ENCODE measurements at places on chromosomes 11 and 22. TPM values are rescaled to one million over a fixed set of nuclear protein-coding genes. Genes with fewer than 3 reads are reported as not detected.

DNA sequence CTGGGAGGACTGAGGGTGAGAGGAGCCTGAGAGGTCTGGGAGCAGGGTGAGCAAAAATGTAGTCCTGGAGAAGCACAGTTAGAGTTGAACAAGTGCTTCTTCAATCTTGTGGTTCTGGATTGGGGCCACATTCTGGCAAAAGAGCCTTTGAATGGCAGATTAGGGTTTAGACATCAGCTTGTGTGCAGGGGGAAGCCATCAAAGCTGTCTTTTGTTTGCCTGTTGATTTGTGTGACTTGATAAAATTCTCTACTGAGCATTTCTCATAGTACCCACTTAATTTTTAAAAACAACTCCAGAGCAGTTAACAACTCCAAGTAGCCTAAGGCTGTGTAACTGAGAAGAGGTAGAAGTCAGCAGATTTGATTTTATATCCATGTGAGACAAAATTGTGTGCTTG, 166.2 kb downstream of the FAT3 start:
- H3K4me3 ChIP-seq, result no peak overlapping the region
- H3K27me3 ChIP-seq, result no peaks in the 10 kb centered on the region
- no peak for DNase-seq
- no peak overlapping the region for H3K27ac ChIP-seq

DNA sequence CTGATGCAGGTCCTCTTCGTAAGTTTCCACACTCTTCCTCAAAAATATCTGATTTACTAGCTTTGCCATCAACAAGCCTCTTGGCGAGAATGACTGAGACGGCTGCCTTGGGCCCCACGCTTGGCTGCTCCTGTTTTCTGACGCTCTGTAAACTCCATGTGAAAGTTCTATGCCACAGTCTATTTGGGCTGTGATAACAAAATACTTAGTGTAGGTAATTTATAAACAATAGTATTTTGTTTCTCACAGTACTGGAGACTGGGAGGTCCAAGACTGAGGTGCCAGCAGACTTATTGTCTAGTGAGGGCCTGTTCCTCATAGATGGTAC, 123.2 kb upstream of the SORL1-AS1 start:
- no peak overlapping the region for H3K4me3 ChIP-seq
- DNase-seq, result no peak
- H3K36me3 ChIP-seq, result peaks cover 38% of the 10 kb centered on the region
- no peak overlapping the region for H3K27ac ChIP-seq
- H3K27me3 ChIP-seq, result no peaks in the 10 kb centered on the region
- H3K4me1 ChIP-seq, result no peaks in the 10 kb centered on the region

DNA sequence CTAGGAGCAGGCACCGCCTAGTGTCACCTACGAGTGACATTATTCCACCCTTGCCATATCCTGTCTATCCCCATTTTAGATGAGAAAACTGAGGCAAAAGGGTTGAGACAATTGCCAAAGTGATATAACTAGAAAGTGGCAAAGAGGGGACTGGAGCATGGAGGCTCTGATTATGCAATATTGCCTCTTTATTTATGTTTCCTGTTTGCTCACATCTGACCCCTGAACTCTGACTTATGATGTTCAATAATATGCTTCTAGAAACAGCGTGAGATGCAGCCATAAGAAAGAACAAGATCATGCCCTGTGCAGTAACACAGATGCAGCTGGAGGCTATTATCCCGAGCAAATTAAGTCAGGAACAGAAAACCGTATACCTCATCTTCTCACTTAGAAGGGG, 7.7 kb downstream of the ELF5 start:
- no peaks in the 10 kb centered on the region for H3K36me3 ChIP-seq
- H3K27me3 ChIP-seq, result no peaks in the 10 kb centered on the region
- no peak overlapping the region for H3K4me3 ChIP-seq
- no peak overlapping the region for H3K27ac ChIP-seq
- no peak for DNase-seq
- H3K4me1 ChIP-seq, result no peaks in the 10 kb centered on the region

GRCh38 chr11:117039270-117039669, 59.0 kb downstream of the SIK3 start:
- H3K27me3 ChIP-seq, result no peaks in the 10 kb centered on the region
- peaks cover 25% of the 10 kb centered on the region for H3K4me1 ChIP-seq
- no peak for DNase-seq
- H3K36me3 ChIP-seq, result no peaks in the 10 kb centered on the region
- no peak overlapping the region for H3K27ac ChIP-seq

DNA sequence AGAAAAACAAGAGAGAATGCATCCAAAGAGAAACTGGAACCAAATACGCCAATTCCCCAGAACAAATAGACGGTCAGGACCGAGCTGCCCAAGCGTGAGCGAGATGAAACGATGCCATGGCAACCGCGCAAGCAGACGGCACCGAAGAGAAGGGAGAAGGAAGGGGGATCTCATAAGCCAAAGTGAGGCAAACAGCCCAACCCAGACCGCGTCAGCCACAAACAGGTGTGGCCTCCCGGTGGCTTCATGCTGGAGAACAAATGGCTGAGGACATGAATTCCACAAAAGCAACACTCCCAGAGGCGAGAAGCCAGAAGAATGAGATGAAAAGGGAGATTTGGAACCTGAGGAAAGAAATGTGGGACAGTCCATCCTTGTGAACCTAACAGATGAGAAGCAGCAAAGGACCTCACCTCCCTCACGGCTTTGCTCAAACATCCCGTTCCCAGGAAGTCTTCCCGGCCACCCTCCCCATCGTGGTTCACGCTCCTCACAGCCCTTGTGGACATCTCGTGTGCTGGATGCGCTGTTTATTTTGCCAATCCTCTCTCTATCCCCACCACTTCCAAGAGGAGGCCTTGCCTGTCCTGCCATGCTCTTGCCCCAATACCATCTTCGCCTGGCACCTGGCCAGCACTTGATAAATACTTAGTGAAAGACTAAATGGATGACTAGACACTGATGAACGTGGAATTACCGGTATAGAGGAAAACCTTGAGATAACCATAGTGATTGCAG, 89.1 kb upstream of the RTL6 start:
- H3K4me1 ChIP-seq, result no peaks in the 10 kb centered on the region
- H3K36me3 ChIP-seq, result no peaks in the 10 kb centered on the region
- no peaks in the 10 kb centered on the region for H3K27me3 ChIP-seq
- H3K4me3 ChIP-seq, result no peak overlapping the region
- no peak overlapping the region for H3K27ac ChIP-seq
- no peak for DNase-seq

- H3K27ac ChIP-seq, result no peak overlapping the region
- H3K36me3 ChIP-seq, result no peaks in the 10 kb centered on the region
- H3K4me3 ChIP-seq, result no peak overlapping the region
- DNase-seq, result no peak
These were observed 40.2 kb downstream of the CELF1 start for GRCh38 chr11:47512701-47513100.

GRCh38 chr22:29152954-29153719, 52.6 kb upstream of the EMID1 start:
- peaks cover under 1% of the 10 kb centered on the region for H3K36me3 ChIP-seq
- H3K4me3 ChIP-seq, result no peak overlapping the region
- peaks cover 10% of the 10 kb centered on the region for H3K4me1 ChIP-seq
- DNase-seq, result no peak
- H3K27me3 ChIP-seq, result no peaks in the 10 kb centered on the region

- peak overlapping the region; percentile 64 for H3K4me3 ChIP-seq
- H3K27ac ChIP-seq, result peak overlapping the region; percentile 26
- H3K4me1 ChIP-seq, result peaks cover 46% of the 10 kb centered on the region
- H3K27me3 ChIP-seq, result peaks cover 12% of the 10 kb centered on the region
- H3K36me3 ChIP-seq, result peaks cover 13% of the 10 kb centered on the region
- DNase-seq, result no peak
These were observed 7.0 kb downstream of the RASSF7 start for GRCh38 chr11:567629-568292.

DNA sequence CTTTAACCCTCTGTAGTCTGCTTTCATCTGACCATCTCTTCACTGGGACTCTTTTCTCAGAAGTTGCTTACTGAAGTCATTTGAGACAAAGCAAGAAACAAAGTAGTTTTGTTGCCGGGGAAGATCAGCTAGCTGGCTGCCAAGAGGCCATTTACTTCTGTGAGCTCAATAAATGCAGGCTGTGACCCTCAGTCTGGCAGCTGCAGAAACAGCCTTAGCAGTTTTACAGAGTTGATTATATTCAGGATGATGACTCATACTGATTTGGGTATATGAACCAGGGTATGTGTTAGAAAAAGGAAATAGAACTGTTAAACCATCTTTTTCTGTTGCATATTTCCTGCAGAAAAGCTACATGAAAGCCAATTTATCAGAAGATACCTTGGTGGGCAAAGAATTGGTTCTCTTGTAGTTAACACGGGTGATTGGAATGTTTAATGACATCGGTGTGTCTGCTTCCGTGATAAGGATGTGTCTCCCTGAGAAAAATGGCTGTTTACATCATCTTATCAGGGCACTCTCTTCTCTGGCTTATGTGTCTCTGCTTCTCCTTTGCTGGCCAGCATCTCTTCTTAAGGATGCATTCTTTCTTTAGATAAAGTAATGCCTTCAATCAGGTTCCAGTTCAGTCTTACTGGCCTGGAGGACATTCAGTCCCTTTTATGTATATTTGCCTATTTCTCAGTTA, 18.5 kb downstream of the FIBIN start:
- H3K27ac ChIP-seq, result no peak overlapping the region
- no peaks in the 10 kb centered on the region for H3K4me1 ChIP-seq
- H3K36me3 ChIP-seq, result no peaks in the 10 kb centered on the region
- H3K27me3 ChIP-seq, result no peaks in the 10 kb centered on the region

- no peaks in the 10 kb centered on the region for H3K4me1 ChIP-seq
- no peaks in the 10 kb centered on the region for H3K27me3 ChIP-seq
- no peak overlapping the region for H3K27ac ChIP-seq
These were observed 2.3 kb downstream of the DEPDC7 start for GRCh38 chr11:33017965-33018364.

GRCh38 chr22:28047740-28048139, 128.7 kb upstream of the PITPNB start:
- no peaks in the 10 kb centered on the region for H3K36me3 ChIP-seq

DNA sequence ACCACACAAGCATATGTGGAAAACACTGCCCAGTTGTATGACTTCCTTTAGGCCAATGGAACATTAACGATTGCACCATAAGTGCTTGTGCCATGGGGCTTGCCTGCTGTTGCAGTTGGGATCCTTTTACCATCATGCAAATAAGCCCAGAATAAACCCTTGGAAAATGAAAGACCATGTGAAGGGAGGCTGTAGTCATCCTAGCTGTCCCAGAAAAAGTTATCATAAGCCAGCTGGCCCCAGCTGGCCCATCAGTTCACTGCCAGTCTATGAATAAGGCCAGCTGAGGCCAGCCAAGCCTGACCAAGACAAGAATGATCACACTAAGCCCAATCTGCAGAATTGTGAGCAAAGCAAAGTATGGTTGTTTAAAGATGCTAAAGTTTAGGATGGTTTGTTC, 253.9 kb upstream of the ARHGAP20 start:
- no peak for DNase-seq
- H3K27me3 ChIP-seq, result no peaks in the 10 kb centered on the region
- no peak overlapping the region for H3K4me3 ChIP-seq
- no peaks in the 10 kb centered on the region for H3K4me1 ChIP-seq
- H3K36me3 ChIP-seq, result no peaks in the 10 kb centered on the region

- H3K4me3 ChIP-seq, result no peak overlapping the region
- no peaks in the 10 kb centered on the region for H3K27me3 ChIP-seq
- H3K27ac ChIP-seq, result no peak overlapping the region
- DNase-seq, result no peak
- no peaks in the 10 kb centered on the region for H3K36me3 ChIP-seq
- no peaks in the 10 kb centered on the region for H3K4me1 ChIP-seq
These were observed 12.3 kb upstream of the ARL14EP start for GRCh38 chr11:30310623-30311022.

- H3K4me3 ChIP-seq, result no peak overlapping the region
- no peaks in the 10 kb centered on the region for H3K27me3 ChIP-seq
- no peaks in the 10 kb centered on the region for H3K4me1 ChIP-seq
These were observed 512.3 kb upstream of the RAG2 start for GRCh38 chr11:37110385-37110784.

GRCh38 chr11:11567936-11568650, 53.7 kb downstream of the GALNT18 start:
- H3K27me3 ChIP-seq, result no peaks in the 10 kb centered on the region
- H3K36me3 ChIP-seq, result no peaks in the 10 kb centered on the region
- H3K4me1 ChIP-seq, result peaks cover 65% of the 10 kb centered on the region

- no peak for DNase-seq
- H3K36me3 ChIP-seq, result peaks cover 54% of the 10 kb centered on the region
- no peak overlapping the region for H3K27ac ChIP-seq
- H3K4me3 ChIP-seq, result no peak overlapping the region
- no peaks in the 10 kb centered on the region for H3K27me3 ChIP-seq
These were observed 13.6 kb upstream of the NAT10 start for GRCh38 chr11:34091825-34092224.

DNA sequence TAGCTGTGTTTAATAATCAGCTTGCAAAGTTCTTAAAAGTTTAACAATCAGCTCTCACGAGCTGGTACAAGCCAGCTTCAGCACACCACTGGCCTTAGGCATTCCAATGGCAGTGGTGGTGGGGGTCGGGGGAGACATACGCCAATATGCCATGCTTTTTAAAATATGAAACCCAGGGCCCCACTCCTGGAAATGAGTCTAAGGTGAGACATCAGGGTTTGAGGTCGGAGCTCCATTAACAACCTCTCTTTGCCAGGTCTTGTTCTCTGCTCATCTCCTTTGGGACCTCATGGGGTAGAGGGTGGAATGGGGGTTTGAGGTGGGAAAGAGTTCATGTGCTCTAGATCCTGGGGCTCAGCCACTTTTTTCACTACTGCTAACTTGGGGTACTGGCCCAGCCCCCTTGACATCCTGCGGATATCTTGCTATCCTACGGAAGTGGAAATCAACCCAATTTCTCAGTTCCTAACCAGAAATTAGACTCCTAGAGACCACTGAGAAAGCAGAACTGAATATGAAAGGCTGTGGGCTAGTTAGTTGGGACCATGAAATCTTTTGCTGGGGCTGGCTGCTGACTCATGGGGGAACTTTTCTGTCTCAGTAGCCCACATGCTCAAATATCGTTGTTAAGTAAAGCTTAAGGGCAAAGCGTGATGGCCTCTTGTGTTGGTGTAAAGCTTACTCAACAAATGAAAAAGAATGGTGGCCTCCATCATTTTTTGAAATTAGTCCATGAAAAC, 90.1 kb downstream of the PDHX start:
- H3K27me3 ChIP-seq, result no peaks in the 10 kb centered on the region
- H3K27ac ChIP-seq, result no peak overlapping the region
- H3K36me3 ChIP-seq, result no peaks in the 10 kb centered on the region
- H3K4me1 ChIP-seq, result no peaks in the 10 kb centered on the region
- no peak for DNase-seq
- H3K4me3 ChIP-seq, result no peak overlapping the region

DNA sequence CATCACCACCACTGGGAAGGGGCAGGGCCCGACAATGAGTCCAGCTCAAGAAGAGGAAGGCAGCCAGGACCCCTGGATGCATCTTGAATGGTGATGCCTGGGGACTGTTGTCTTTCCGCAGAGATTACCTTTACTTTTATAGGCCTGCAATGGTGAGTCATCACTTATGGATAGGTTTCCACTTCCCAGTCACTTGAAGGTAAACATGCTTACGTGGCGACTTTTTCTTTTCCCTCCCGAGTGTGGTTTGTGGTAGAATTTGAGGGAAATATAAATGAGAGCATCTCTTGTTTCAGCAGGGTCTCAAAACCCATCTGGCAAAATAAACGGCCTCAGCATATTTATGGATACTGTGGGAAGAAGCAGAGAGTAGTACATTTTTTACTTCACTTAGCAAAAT, at the start of gene MMP13:
Gene MMP13 (minus strand): TSS at position 109 of the 400 bp plus-strand sequence. CDS start 27 bp downstream, at position 82.
- H3K4me1 ChIP-seq, result no peaks in the 10 kb centered on the region
- DNase-seq, result no peak
- H3K36me3 ChIP-seq, result no peaks in the 10 kb centered on the region
- no peaks in the 10 kb centered on the region for H3K27me3 ChIP-seq

The ANO9 gene
- 26.3 TPM for total RNA-seq

The MYOD1 gene
- 0.38 TPM for total RNA-seq

The KCNE3 gene
- total RNA-seq, result 2.9 TPM

The PPFIA1 gene
- 22.0 TPM for total RNA-seq

The PPP1CA gene
- 207 TPM for total RNA-seq

The FOXRED2 gene
- total RNA-seq, result 3.4 TPM

The FXYD6 gene
- 25.7 TPM for total RNA-seq

The RCE1 gene
- total RNA-seq, result 11.4 TPM
